ENCODE measurements at places on chromosomes 1 and 21. TPM values are rescaled to one million over a fixed set of nuclear protein-coding genes. Genes with fewer than 3 reads are reported as not detected.

The MCOLN2 gene
- total RNA-seq: 2.5 TPM

The CMPK1 gene
- 79.4 TPM for total RNA-seq

The TSSK3 gene
- not detected for total RNA-seq

The HMGN2 gene
- 403 TPM for total RNA-seq

The IFNAR2 gene
- 8.4 TPM for total RNA-seq

The LCE3D gene
- 8.8 TPM for total RNA-seq

The BCL2L15 gene
- 0.07 TPM for total RNA-seq

The NUF2 gene
- 30.0 TPM for total RNA-seq

The LDLRAD1 gene
- total RNA-seq: not detected

The FAM151A gene
- not detected for total RNA-seq

DNA sequence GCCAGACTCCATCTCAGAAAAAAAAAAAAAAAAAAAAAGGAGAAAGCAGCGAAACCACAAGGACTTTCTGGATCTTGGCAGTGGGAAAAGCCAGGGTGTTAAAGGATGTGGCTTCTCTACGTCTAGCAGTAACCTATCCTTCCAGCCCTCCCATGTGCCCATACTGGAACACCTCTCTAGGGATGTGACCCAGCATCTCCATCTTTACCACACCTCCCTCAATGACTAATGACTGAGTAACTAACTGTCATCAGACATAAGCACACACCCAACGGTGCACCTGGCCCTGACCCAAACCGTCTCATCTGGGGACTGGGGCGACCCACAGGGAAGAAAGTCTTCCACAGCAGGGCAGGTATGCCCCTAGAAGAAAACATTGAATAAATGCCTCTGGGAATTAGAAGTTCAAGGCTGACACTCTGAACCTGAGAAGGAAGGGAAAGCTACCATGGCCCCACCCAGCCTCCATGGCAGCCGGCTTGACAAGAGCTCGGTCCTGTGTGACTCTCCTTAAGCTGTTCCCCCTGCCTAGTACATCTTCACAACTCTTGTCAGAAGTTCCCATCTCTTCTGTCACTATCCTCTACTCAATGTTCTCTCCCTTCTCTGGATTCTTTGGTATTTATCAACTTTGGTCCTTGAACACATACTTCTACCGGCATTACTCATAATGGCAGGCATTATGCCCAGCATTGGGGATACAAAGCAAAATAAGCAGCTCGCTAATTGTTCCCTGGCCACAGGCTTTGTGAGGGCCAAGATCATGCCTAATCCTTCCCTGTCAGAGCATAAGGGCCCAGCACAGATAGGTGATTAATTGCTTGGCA, 14.8 kb upstream of the PAQR6 start:
- DNase-seq: peak; percentile 64

- DNase-seq: peak; percentile 23
Observed at GRCh38 chr1:121418369-121419049, 233.7 kb downstream of the SRGAP2C start.

DNA sequence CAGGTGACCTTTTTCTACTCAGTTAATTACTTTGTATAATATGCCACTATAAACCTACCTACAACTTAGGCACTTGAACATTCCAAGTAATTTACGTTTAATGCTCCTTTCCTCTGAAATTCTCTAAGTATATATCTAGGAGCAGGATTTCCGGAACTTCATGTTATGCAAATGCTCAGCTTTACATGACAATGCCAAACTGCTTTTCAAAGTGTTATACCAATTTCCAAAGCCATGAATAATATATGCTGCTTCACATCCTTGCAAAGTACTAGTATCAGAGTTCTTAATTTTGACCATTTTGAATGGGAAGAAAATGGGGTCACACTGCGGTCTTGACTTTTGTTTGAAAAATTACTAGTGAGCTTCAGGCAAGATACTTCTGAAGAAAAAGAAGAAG, 5.8 kb upstream of the XCL1 start:
- DNase-seq: no peak

DNA sequence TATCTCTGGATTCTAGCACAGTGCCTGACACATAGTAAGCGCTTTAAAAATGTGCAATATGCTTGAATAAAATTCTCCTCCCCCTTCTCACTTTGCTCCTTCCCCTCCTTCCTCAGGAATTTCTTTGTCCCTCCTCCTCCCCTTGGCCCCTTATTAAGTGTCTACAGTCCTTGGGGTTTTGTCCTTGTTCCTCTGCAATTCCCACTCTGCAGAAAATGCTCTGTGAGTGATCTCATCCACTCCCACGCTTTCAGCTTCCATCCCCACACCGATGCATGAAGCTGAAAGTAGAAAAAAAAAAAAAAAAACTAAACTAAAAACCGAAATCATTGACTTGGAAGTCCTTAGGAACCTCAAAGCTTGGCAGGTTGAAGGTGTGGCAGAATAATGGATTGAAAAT, 273.6 kb downstream of the RRAGC start:
- DNase-seq: no peak

GRCh38 chr1:77889671-77890070, 1.2 kb downstream of the NEXN start:
- peak; percentile 84 for DNase-seq

DNA sequence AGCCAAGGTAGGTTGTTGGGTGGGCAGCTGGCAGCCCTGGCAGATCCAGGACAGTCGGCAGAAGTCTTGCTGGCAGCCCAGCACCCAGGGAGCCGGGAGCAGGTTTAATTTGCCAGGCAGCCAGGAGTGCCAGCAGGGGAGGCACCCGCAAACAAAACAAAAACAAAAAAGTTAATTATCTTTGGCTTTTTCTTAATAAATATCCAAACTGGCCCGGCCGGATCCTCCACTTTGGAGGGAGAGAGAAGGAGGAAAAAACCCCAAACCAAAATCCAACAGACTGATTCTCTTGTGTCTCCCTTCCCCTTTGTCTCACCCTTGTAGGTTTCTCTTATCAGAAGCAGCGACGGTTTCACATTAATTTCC, 97.0 kb downstream of the CASZ1 start:
- DNase-seq: no peak

GRCh38 chr1:24149866-24150233, 6.9 kb upstream of the IL22RA1 start:
- DNase-seq: peak; percentile 70

GRCh38 chr1:172680733-172681275, 21.9 kb downstream of the FASLG start:
- no peak for DNase-seq

GRCh38 chr1:62429581-62429980, 7.3 kb upstream of the USP1 start:
- peak; percentile 56 for DNase-seq

- DNase-seq: no peak
Observed at GRCh38 chr1:182625719-182626504, 21.7 kb upstream of the RGS16 start.

DNA sequence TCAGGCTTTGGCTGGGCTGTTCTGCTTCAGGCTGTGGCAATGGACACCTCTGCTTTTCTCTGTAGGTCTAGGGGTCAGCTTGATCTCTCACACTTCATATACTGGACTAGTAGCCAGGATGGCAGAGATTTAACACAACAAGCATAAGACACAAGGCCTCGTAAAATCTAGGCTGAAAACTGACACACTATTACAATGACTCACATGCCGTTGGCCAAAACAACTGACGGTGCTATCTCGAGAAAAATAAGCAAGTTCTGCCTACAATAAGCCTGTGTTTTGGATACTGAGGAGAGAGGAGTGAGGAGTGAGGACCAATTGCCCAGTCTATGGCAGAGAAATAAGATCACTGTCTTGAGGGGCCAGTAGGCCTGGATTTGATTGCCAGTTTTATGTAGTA, 840.7 kb upstream of the ADAMTS5 start:
- DNase-seq: no peak

DNA sequence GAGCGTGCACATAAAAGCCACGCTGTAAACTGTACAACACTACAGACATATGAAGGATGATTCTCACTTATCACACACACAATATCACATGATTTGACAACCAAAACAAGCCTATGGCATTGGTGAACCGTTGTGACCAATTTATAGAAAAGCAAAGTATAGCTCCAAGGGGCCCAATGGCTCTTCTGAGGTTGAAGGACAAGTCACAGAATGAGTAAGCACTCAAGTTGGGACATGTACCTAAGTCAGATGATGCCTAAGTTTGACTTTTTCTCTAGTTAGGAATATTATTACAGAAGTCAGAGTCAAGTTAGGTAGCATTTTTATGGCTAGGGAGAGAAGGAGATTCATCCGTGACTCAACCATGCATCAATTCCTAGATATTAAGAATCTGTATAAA, 45.7 kb downstream of the PLPP3 start:
- peak; percentile 72 for DNase-seq

DNA sequence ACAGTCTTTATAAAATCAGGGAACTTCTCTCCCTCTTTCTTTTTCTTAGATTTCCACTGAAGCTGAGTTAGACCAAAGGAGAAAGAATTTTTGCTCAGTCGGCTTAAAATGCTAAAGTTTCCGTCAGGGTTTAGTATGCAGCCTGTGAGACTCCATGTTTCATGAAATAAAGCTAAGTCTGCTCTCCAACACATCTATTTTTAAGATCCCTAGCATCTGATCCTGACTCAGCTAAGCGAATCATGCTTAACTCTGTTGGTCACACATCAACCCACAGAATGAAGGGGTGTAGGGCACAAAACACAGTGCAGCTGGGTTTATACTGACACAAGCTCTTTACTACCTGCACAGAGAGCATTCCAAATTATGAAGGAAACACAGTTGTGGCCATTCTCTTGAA, 102.4 kb upstream of the ZNF281 start:
- DNase-seq: peak; percentile 85

DNA sequence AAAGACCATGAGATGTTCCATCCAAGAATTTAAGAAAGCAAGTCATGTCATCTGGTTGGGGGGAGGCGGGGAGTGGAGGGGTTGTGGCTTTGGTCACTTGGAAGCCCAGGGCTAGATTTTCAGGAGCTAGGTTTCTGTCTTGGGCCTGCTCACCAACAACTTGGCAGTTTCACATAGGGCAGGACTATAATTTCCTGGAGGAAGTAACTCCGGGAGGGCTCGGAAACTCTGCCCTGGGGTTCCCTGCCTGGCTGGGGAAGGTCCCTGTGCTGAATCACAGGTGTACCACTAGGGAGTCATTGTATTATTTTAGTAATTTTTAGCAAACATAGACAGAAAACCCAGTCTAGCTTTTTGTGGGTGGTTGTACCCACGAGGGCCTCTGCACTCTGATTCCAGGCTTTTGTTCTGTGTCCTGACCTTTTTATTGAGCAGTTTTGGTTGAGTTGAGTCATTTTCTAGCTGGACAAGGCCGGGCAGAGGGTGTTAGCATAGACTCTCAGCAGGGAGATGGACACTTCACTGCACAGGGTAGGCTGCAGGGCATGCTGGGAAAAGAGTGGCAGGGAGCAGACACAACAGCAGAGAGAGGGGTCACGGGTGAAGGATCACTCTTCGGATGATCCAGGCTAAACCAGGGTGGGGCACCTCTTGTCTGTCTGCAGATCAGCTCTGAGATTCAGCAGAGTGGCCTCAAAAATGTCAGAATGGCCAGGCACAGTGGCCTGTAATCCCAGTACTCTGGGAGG, 144.7 kb downstream of the GRIK3 start:
- DNase-seq: no peak

- peak; percentile 57 for DNase-seq
Observed at GRCh38 chr1:152110860-152111514, 4.3 kb downstream of the TCHH start.

GRCh38 chr1:245585252-245585959, 430.6 kb downstream of the KIF26B start:
- peak; percentile 73 for DNase-seq

- DNase-seq: peak; percentile 62
Observed at GRCh38 chr1:94100785-94101612, 19.9 kb downstream of the ABCA4 start.

DNA sequence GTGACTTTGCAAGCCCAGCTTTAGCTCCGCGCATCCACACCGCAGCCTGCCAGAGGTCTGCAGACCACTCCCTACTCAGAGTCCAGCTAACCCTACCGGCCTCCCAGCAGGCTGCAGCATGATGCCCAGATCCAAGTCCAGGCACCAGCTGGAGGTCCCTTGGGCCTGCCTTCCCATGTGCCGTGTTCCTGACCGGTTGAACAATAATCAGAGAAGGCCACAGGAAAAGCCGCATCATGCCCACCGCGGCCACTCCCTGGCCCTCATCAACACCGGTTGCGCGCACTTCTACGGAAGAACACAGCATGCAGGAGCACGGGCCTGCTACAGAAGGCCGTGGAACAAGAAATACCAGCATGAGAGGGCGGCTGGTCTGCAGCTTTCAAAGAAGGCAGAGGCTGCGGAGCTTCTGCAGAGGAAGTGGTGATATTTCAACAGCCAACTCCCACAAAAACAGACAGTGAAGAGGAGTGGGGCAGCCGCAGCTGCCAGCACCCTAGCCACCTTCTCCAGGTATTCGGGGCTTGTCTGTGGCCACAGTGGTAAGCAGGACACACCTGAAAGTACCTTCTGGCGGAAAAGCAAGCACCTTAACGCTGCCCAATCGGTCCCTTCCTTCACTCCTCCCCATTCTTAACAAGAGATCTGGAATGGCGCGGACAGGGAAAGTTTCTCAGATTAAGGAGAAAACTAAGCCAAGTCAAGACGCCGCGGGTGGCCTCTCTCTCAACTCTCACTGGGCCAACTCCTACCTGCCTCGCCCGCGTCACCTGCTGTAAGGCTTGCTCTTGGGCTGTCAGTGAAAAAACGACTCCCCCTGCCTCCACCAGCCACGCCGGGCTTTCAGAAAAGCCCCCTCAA, 1.5 kb downstream of the PGBD5 start:
- DNase-seq: no peak

DNA sequence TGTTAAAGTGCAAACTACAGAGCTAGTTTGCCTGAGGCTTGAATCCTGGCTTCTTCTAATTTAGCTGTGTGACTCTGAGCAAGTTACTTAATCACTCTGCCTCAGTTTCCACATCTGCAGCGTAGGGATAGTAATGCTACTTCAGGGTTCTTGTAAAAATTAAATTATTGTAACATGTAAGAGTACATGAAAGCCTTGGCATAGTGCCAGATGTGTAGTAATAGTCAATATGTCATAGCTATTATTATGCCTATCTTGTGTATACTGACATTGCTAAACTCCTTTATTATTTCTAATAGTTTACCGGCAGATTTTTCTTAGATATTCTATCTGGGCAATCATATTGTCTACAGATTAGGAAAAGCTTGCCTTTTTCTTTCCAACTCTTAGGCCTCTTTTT, 6.8 kb upstream of the TADA1 start:
- no peak for DNase-seq

GRCh38 chr21:44303490-44303981, 3.7 kb downstream of the PFKL start:
- DNase-seq: no peak

- no peak for DNase-seq
Observed at GRCh38 chr1:29033829-29034466, 89.8 kb downstream of the TMEM200B start.

Data from foreskin keratinocyte (primary cell).